ENCODE measurements at places on chromosomes 13 and 19.

GRCh38 chr19:31532034-31532433, 182.8 kb upstream of the TSHZ3 start:
- no peak for DNase-seq

GRCh38 chr13:26988059-26988769, 183.4 kb downstream of the USP12 start:
- no peak for DNase-seq

GRCh38 chr13:107900775-107901174, 314.6 kb downstream of the LIG4 start:
- DNase-seq, result no peak

GRCh38 chr13:19888799-19889198, 25.4 kb upstream of the ZMYM5 start:
- no peak for DNase-seq

- DNase-seq, result no peak
These were observed 357.1 kb downstream of the KLF12 start for GRCh38 chr13:73777134-73777533.

DNA sequence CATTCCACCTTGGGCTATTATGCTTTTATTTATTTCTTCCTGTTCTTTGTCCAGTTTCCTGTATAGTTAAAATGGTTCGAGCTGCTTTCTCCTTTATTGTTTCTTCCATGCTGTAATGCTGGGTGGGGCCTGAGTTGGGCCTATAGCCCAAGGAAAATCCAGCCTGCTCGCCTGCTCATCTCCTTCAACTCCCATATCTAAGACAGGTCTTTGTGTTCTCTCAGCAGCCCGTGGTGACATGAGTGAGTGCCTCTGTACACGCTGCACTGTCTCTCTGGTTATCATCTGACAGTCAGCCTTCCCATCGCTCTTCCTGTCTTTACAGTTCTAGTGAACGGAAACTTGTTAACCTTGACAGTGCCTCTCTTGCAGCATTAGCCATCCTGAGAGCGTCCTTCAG, 221.9 kb upstream of the SLC10A2 start:
- no peak for DNase-seq

GRCh38 chr13:24625331-24625731, 54.9 kb upstream of the ATP12A start:
- DNase-seq, result no peak

- no peak for DNase-seq
These were observed 659.2 kb downstream of the UQCRFS1 start for GRCh38 chr19:28553764-28554163.

- DNase-seq, result no peak
These were observed 1427.0 kb upstream of the MIR17HG start for GRCh38 chr13:89920461-89920860.

DNA sequence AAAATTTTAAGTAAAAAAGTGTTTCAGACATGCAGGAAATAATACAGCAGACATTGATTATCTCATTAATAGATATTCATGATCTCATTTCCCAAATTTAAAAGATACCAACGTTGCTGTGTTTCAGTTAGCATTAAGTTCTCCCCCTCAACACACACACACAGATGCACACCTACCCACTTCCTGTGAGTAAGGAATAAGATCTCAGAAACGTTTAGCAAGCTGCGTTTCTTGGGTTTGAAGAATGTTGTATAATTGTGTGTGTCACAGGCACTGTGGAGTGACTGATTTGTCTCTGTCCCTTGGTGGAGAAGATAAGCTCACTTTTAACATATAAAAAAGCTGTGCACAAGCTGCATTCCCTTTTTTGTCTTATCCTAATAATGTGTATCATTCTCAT, 196.8 kb downstream of the PDS5B start:
- DNase-seq, result no peak

GRCh38 chr13:33287142-33287882, 1.8 kb upstream of the STARD13 start:
- DNase-seq, result no peak

DNA sequence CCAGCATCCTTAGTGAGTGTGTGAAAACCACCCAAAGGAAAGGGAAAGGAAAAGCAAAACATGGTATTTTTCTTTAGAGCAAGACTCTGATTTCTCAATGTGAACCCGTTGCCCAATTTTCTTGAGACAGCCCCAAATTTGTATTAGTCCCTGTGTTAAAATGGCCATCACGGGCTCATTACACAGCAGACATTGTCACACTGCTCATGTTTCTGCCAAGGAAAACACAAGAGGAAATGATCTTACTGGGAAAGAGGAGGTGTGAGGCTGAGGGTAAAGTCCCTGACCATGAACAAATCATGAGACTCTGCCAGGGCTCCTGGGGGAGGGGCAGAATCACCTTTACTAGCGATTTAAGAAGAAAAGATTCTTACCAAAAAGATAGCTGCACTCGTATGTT, 54.4 kb downstream of the FAM124A start:
- DNase-seq, result no peak

DNA sequence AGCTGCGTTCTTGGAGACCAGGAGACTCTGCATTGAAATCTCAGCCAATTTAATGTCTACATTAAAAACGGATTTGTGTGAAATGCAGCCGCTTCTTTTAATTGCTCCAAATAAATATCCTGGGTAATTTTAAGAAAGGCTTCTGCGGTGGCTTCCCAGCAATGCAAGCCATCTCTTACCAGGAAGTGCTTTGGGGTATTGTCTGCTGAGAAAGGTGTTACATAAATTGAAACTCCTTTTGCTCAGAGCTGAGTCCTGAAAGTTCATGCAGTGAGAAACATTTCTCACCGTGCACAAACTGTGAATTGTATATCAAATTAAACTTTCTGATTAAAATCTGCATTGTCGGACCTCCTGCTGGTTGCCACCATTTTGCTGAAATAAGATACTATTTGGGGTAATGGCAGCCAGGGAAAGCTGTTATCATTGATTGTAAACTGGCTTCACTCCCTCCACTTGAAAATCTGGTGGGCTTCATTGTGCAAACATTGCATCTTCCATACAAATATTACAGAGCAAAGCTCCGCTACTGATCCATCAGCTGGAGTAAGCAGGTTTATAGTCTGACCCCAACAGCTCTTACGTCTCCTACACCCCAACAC, 59.5 kb downstream of the ZIC5 start:
- no peak for DNase-seq

- no peak for DNase-seq
These were observed 134.4 kb downstream of the EFNB2 start for GRCh38 chr13:106401081-106401480.

DNA sequence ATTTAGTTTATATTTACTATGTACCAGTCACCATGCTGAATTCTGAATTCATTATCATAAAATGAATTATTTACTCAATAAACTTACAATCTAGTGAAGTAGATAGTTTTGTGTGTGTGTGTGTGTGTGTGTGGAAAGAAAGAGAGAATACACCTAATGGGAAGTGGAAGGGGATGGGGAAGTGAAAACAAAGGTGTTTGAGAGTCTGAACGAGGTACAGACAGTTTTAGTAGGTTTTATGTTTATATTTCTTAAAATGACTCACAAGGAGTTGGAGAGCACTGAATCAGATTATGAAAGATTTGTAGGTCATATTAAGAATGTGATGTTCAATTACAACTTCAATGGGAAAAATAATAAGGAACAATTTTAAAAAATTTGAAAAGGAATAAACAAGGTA, 1753.0 kb downstream of the SLITRK1 start:
- DNase-seq, result no peak

GRCh38 chr19:56324436-56324835, 9.8 kb upstream of the ZSCAN5A start:
- DNase-seq, result no peak

DNA sequence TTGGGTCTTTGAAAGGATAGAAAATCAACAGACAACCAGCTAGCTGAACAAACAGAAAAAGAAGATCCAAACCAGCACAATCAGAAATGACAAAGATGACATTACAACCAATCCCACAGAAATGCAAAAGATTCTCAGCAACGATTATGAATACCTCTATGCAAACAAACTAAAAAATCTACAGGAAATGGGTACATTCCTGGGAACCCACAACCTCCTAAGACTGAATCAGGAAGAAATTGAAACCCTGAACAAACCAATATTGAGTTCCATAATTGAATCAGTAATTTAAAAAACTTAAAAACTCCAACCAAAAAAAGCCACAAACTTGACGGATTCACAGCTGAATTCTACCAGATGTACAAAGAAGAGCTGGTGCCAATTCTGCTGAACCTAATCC, 20.9 kb upstream of the C1QTNF9B start:
- no peak for DNase-seq

GRCh38 chr13:78193846-78194245, 275.2 kb upstream of the EDNRB start:
- DNase-seq, result no peak

DNA sequence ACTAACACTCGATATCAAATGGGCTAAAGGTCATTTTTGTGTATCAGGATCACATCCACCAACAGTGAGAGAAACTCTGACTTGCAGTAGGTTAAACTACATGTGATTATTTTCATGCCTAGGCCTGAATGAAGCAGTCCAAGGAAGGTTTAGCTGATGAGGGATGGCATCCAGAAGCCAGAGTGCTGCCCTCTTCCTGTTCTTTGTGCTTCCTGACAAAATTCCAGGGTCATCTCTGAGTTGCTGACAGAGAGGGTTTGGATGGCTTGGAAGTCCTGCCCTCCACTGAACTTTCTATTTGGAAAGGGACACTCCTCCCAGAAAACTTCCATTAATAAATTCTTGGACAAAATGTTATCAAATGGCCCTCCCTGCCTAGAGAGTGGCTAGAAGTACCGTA, 728.3 kb upstream of the SLC10A2 start:
- DNase-seq, result no peak

DNA sequence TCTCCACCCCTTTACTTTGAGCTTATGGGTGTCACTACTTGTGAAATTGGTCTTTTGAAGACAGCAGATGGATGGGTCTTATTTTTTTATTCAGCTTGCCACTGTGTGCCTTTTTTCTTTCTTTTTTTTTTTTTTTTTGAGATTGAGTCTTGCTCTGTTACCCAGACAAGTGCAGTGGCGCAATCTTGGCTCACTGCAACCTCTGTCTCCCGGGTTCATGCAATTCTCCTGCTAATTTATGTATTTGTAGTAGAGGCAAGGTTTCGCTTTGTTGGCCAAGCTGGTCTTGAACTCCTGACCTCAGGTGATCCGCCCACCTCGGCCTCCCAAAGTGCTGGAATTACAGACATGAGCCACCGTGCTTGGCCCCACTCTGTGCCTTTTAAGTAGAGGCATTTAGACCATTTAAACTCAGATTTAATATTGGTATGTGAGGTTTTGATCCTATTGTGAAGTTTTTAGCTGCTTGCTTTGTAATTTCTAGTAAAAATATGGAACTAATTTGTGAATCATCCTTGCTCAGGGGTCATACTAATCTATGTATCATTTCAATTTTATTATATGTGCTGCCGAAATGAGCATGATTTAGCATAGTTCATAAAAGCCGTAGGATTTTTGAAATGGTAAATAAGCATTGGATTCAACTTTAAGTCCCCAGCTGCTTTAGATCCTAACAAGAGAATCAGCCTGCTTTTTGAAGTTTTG, 584.5 kb downstream of the SLITRK1 start:
- no peak for DNase-seq

- no peak for DNase-seq
These were observed 1692.1 kb downstream of the EFNB2 start for GRCh38 chr13:104843401-104843800.

GRCh38 chr19:31378404-31378803, 29.2 kb upstream of the TSHZ3 start:
- no peak for DNase-seq

DNA sequence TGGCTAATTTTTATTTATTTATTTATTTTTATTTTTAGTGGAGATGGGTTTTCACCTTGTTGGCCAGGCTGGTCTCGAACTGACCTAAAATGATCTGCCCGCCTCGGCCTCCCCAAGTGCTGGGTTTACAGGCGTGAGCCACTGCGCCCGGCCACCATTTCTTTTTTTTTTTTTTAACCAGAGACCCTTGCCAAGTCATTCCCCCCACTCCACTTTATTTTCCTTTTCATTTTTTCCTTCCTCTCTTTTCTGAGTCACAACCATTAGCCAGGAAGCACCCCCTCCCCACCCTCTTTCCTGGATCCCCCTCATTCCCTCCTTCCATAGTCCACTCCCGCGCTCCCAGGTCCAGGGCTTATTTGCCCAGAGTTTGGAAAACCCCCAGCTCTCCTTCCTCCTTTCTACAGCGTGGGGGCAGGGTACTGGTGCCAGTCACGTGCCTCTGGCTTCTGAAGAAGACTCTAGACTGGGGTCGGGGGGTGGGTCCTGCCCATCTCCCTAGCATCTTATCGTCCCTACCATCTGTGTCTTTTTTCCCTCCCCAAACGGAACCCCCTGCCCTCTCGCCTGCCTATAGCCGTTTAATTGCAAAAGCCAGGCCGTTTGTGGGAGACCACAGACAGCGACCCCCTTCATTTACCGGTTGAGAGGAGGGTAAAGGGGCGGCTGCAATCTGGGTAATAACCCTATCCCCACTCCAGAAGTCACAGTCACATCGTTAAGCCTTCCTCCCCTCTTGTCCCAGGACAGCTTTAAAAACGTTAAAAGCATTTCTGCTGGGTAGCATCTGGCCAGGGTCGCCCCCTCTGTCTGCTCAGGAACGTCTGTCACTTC, 1.1 kb upstream of the CALR start:
- no peak for DNase-seq

DNA sequence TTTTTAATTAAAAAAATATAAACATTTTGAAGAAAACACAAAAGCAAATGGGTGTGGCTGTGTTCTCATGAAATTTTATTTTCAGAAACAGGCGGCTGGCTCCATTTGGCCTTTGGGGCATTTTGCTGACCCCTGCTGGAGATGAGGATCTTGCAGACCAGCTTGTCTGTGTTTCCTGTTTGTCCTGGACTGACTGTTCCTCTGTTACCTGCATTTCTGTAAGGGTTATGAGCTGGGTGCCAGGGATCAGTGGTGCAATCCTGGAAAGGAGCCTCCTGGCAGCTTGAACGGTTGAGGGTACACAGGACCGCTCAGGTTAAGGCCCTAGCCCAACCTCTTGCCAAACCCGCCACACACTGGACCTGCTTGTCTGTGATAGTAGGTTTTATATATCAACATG, 49.9 kb downstream of the ZNF787 start:
- no peak for DNase-seq

DNA sequence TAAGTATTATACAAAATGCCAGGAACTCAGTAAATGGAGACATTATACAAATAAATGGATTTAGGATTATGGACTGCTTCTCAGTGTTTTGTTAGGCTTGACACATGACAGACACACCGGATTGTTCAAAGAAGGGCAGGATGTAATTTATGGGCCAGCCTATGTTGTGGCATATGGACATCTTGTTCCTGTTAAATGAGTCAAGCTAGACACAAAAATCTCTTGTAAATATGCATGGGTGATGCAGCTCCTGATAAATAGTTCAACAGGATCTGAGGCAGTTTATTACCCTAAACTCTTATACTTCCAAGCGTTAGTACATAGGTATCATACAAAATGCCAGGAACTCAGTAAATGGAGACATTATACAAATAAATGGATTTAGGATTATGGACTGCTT, 502.3 kb downstream of the TBC1D4 start:
- DNase-seq, result no peak

DNA sequence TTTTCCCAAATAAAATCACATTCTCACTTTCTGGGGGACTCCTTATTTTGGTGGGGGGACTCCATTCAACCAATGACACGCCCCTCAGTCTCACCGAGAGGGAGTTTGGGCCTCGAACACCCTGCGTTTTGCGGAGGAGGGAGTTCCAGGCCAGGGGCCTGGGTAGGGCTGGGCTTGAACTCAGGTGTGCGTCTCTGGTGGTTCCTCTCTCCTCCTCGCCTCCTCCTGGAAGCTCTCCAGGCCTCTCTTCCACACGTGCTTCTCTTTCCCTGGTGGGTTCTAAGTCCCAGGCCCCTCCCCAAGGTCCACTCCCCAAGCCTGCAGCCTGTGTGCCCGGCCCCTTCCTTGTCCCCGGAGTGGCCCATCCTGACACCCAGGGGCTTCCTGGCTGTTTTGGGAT, 14.7 kb downstream of the MEX3D start:
- no peak for DNase-seq
